ENCODE measurements at places on chromosomes 2 and 18. TPM values are rescaled to one million over a fixed set of nuclear protein-coding genes. Genes with fewer than 3 reads are reported as not detected.

AOX1 gene
- 0.83 TPM for total RNA-seq

DYNC1I2 gene
- total RNA-seq, result 39.5 TPM

HMSD gene
- total RNA-seq, result 65.8 TPM

RAX gene
- total RNA-seq, result not detected

C2orf78 gene
- not detected for total RNA-seq

TMEM169 gene
- total RNA-seq, result 1.6 TPM

ACSL3 gene
- total RNA-seq, result 69.3 TPM

KIAA2012 gene
- not detected for total RNA-seq

- no peak for DNase-seq
Observed at GRCh38 chr2:120983344-120983743, 247.7 kb downstream of the GLI2 start.

- no peak for DNase-seq
Observed at GRCh38 chr2:38528534-38528933, 74.2 kb downstream of the HNRNPLL start.

- DNase-seq, result no peak
Observed at GRCh38 chr2:42331569-42332284, 29.3 kb downstream of the COX7A2L start.

DNA sequence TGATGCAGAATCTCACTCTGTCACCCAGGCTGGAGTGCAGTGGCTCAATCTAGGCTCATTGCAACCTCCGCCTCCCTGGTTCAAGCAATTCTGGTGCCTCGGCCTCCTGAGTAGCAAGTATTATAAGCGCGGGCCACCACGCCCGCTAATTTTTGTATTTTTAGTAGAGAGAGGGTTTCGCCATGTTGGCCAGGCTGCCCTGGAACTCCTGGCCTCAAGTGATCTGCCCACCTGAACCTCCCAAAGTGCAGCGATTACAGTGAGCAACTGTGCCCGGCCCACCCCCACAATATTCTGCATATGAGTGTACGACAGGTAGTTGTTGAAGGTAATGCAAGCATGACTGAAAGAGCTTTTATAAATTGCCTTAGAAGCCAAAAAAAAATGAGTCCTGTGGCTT lies 1.2 kb downstream of the WDR75 start:
- DNase-seq, result no peak

- no peak for DNase-seq
Observed at GRCh38 chr2:180463608-180464007, 456.5 kb upstream of the CWC22 start.

GRCh38 chr2:141348481-141348880 lies 782.3 kb downstream of the LRP1B start:
- no peak for DNase-seq

DNA sequence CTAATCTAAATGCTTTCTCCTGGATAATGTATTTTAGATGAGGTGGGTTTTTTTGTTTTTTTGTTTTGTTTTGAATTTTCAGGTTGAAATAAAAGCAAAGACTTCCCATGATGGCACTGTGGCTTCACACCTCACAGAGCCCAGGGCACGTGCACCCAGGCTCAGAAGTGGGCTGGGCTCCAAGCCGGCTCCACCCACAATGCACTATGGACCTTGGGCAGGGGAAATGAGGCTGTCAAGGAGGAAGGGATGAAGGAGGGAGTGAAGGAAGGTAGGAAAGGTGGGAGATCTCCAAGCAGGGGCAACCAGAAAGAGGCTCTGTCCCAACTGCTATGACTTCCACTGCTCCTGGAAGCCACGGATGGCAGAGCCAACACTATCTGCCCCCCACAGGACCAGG lies 60.4 kb downstream of the BIN1 start:
- no peak for DNase-seq

GRCh38 chr2:146287281-146287680 lies 1557.5 kb upstream of the ACVR2A start:
- no peak for DNase-seq

GRCh38 chr2:3547915-3548314 lies 10.2 kb downstream of the RNASEH1 start:
- DNase-seq, result no peak

DNA sequence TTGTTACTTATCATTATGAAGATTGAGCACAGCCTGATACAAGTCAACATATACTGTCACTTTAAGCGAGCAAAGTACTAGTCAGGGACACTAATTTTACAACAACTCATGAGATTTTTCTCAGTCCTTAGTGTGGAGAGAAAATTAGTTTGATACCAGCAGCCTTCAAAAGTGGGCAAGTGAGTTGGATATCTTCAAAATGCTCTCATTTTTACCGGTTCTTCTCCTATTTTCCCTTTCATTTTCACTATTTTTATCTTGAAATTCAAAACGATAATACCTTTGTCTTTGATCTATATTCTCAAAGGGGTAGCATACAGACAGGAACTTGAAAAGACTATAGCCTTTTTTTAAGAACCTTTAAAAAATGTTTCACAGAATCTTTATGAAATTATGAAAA lies 52.0 kb upstream of the UBXN4 start:
- DNase-seq, result no peak

- DNase-seq, result no peak
Observed at GRCh38 chr18:55543130-55543704, 44.8 kb downstream of the TCF4 start.

DNA sequence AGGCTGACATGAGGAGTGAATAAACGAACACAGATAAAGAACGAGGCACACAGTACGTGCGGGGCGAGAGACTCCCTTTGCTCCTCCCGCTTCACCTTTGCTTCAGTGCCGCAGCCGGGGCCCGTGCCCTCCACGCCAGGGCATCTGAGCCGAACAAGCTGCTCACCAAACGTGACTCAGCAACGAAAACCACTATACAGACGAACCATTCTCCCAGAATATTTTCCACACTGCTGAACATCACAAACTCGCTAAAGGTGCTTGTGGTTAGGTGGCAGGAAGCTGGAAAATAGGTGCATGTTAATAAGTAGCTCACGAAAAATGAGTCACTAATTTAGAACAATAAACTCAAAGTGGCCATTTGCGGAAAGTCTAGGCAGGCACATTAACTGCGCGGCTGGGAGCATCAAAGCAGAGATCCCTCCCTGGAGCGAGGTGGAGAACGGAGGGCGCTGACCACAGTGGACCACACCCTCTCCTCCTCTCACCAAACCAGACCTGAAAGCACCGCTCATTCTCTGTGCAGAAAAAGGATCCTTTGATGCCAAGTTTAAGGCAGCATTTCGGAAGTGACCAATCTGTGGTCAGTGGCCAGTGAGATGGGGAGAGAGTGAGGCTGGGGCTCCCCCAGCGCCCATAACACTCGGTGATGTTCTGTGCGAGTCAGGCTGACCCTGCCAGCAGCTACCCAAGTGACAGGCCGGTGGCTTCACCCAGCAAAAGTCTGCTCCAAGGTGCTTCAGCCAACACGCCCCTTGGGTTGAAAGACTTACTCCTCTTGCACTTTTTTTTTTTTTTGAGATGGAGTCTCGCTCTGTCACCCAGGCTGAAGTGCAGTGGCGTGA lies 153.2 kb downstream of the HDAC4 start:
- DNase-seq, result no peak

- no peak for DNase-seq
Observed at GRCh38 chr2:109024477-109024876, 35.5 kb upstream of the EDAR start.

GRCh38 chr2:99205491-99205890 lies 24.5 kb downstream of the MRPL30 start:
- DNase-seq, result no peak

GRCh38 chr2:205700331-205701132 lies 18.2 kb downstream of the NRP2 start:
- peak; percentile 22 for DNase-seq

DNA sequence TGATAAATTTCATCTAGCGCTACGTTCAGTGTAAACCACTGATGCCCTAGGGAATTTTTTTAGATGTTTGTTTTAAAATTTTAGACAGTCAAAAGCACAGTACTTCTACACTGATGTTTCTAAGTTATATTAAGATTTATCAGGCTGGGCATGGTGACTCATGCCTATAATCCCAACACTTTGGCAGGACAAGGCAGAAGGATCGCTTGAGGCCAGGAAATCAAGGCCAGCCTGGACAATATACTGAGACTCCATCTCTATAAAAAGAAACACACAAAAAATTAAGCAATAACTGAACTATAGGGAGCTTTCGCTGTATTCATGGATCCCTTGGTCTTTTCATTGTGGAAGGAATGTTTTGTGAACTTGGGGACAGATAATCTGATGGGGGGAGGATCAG lies 50.6 kb upstream of the MAPRE2 start:
- DNase-seq, result no peak

DNA sequence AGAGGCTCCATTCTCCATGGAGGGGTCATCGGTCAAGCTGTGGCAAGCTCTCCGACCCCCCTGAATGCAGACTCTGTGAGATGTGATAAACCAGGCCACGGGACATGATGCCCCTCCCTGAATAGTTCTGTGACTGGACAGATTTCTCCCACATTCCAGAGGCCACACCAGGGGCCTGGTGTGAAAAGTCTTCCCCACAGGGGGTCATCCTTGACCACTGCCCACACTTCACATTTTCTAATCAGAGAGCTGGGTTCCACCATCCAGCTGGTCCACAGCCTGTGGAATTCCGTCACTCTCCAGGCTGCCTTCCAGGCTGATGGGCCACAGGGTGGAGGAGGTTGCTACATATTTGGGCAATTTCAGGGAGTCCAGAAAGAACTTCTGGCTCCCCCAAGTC lies 51.3 kb upstream of the CYRIA start:
- no peak for DNase-seq

GRCh38 chr18:61869636-61870035 lies 23.2 kb downstream of the RNF152 start:
- no peak for DNase-seq

DNA sequence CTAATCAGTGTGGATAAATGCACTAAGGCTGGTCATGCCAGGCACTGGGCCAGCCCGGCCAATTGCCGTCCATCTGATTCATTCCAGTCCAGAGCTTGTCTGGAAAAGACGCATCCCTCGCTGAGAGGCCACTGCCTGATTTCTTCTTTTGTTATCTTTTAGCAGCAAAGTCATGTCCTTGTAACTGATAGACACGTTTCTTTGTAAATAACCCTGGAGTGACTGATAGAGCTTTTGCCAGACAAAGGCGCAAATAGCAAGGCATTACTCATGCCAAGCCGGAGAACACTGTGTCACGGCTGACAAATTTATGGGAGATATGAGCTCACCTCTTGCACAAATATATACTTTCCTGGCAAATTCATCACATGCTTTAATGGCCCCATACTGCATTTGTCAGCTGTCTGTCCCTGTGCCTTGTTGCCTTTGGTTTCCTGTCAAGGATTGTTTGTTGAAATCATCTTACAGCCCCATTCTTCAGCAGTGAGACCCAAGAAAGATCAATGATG lies 164.4 kb downstream of the ETAA1 start:
- no peak for DNase-seq

GRCh38 chr2:240731178-240731545 lies 39.5 kb downstream of the AQP12A start:
- no peak for DNase-seq

DNA sequence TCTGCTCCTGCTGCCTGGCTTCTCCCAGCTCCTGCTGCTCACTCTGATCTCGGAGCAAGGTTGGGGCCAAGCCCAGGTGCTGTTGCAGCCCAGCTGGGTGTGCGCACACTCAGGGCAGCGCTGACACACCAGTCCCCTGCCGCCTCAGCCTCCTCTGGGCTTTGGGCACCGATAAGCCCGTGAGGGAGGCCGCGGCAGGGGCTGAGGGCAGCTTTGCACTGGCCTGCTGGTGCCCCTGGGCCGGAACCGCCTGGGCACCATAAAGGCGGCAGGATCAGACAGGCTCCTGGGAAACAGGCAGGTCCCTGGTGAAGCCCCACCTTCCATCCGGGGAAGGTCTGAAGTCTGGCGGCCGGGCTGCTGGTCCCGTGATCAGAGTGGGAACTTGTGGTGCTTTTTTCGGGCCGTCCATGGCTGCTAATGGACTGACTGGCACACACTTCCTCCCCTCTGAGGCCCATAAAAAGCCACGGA lies 14.1 kb upstream of the EML6 start:
- peak; percentile 23 for DNase-seq
